ENCODE measurements at places on chromosomes 13 and 19. TPM values are rescaled to one million over a fixed set of nuclear protein-coding genes. Genes with fewer than 3 reads are reported as not detected.
A peak's percentile ranks its signal among the peaks of the same experiment; 100 is the strongest.

DNA sequence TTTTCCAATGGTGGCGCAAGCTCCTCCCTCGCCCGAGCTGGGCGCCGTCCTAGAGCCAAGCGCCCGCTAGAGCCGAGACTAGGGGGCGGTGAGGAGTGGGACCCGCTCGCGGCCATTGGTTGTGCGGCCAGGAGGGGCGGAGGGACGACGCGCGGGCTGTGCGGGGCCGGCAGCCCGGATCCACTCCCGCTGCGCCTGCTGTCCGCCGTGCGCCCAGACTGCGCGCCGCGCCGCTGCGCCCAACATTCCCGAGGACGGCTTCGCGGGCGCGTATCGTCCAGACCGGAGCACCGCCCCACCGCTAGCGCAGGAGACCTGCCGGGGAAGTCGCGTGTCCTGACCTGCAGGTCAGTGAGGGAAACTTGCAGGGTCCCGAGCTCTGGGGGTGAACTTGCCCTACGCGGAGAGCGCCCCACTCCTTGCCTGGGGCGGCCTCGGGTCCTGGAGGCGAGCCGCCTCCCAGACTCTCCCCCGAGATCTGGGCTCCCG, at the start of gene SERTM1:
TSS of gene SERTM1 (plus strand) at position 183 of the 489 bp plus-strand sequence. CDS start 21,059 bp downstream, outside the sequence.
- DNase-seq, result peak; percentile 65

DNA sequence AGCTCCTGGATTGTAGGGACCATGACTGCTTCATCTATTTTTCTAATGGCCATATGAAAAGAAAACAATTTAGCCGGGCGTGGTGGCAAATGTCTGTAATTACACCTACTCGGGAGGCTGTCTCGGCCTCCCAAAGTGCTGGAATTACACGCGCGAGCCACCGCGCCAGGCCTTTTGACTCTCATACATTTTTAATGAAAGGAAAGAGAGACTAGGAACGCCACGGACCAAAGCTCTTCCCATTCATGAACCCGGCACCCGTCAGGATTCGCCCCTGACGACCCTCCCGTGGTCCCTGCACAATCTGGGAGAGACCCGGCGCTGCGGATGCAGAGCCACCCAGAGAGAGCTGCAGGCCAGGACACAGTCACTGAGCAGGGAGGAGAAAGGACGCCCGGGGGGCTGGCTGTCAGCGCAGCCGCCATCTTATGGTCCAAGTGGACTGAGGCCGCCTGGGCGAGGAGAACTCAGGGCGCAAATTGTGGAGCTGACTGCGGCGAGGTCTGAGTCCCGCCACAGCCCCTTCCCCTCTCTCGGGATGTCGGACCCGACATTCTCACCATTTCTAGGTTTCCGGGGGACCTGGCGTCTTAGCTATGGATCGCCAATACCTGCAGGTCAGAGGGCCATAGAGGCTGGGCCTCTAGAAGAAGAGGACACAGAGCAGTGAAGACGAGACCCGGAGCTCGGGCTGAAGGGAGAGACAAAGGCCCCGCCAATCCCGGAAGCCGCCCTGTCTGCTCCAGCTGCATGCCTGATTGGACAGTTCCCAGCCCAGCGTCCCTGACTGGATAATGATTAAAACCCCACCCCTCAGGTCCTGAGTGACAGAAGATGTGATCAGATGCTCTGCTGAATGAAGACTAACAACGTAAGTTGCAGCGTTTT, at the start of gene ZNF681:
TSS of gene ZNF681 (minus strand) at position 705 of the 888 bp plus-strand sequence. CDS start at position 563, 142 bp downstream.
- peak; percentile 98 for DNase-seq

DNA sequence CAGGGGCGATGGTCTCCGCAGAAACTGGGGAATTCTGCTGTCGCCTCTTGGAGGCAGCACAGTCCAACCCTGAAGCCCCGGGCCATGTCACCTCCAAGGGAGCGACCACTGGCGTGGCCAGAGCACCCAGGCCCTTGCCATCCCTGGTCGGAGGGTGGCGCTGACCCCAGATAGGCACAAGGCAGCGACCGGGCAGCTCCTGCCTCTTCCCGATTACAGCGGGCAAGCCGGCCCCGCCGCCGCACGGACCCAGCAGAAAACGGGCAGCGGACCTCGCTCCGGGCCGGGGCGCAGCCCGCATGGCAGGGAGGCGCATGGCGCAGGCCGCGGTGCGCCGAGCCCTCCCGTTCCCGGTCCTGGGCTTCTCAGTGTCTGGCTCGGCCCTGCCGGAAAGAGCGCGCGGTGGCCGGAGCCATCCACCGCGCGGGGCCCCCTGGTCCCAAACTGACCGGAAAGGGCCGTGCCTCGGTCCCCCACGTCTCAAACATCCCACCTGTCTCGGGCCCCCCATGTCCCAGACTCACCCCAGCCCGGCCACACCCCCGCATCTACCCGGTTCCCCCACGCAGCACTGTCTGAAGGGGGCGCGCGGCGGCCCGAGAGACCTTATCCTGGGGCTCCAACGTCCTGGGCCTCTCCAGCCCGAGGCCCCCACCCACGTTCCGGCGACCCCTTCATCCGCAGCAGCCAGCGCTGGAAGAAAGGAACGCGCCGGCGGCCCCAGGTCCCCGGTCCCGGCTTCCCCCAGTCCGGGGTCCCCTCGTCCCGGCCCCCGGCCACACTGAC, 727 bp downstream of the CERS1 start:
- peak; percentile 63 for DNase-seq

GRCh38 chr13:113865427-113865826, 1.6 kb upstream of the GAS6 start:
- DNase-seq, result no peak

- no peak for DNase-seq
These were observed 22.2 kb downstream of the VSTM2B start for GRCh38 chr19:29547981-29548380.

- DNase-seq, result no peak
These were observed 30.1 kb downstream of the CELF5 start for GRCh38 chr19:3254520-3254919.

GRCh38 chr19:8655340-8655709, 24.9 kb downstream of the NFILZ start:
- no peak for DNase-seq

- DNase-seq, result no peak
These were observed 376.4 kb downstream of the FGF9 start for GRCh38 chr13:22047082-22047784.

- DNase-seq, result no peak
These were observed 62.6 kb downstream of the ALOX5AP start for GRCh38 chr13:30797847-30798535.

GRCh38 chr13:110528371-110528770, 33.2 kb downstream of the RAB20 start:
- no peak for DNase-seq

- no peak for DNase-seq
These were observed at the start of gene RINL for GRCh38 chr19:38877781-38878574. Gene RINL, minus strand, starts transcription at chr19:38878275. Its CDS starts 1,533 bp downstream, at chr19:38876742.

GRCh38 chr19:51320280-51320657, 8.8 kb downstream of the IGLON5 start:
- no peak for DNase-seq

DNA sequence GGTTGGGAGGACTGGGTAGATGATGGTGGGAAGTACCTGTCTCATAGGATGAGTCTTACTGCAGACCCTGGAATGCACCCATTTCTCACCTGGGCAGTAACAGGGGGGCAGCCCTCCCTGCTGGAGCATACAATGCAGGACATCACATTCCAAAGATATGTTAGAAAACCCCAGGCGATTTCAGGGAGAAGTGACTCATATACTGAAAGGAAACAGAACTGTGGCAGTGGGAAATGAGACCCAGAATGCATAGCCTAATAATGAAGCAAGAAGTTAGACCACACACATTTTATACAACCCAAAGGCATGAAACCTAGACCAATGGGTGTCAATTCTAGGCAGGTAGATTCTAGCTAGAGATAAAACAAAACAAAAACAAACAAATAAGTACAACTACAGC, 402.7 kb downstream of the IRS2 start:
- no peak for DNase-seq

DNA sequence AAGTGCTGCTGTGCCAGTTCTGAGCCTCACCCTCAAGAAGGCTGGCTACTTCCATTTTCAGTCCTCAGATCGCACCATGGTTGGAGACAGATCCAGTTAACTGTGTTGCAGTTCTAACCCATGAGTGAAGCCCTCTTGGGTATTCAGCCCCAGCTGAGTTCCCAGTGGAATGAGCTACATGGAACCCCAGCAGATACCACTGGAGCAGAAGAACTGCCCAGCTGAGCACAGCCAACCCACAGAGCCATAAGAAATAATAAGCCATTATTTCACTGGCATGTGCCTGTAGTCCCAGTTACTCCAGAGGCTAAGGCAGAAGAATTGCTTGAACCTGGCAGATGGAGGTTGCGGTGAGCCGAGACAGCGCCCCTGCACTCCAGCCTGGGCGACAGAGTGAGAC, 59.9 kb downstream of the LATS2 start:
- DNase-seq, result no peak

GRCh38 chr19:13987101-13987890, 18.8 kb downstream of the RFX1 start:
- DNase-seq, result no peak

DNA sequence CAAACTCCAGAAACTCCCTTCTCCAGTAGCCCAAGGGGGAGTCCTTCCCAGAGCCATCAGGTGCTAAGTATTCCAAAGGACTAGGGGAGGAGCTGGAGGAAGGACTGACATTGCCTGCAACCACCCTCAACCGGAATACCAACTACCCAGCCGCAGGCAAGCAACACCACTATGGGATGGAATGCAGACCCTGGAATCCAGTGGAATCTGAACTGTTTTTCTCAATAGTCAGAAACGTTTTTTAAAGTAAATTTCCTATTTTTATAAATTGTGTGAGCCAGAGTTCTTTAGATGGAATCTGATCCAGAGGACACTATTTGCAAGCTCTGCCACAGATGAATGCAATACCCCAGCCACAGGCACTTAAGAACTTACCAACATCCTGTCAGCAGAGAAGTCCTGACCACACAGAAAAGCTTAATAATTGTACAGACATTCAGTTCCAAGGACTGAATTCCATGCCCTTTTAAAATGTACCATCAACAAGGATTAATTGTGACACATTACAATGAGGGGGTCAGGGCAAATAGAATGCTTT, 92.1 kb downstream of the USP12 start:
- DNase-seq, result no peak

- no peak for DNase-seq
These were observed 25.0 kb downstream of the LRCH1 start for GRCh38 chr13:46577696-46578589.

- no peak for DNase-seq
These were observed 281.6 kb upstream of the OBI1 start for GRCh38 chr13:78940455-78941130.

DNA sequence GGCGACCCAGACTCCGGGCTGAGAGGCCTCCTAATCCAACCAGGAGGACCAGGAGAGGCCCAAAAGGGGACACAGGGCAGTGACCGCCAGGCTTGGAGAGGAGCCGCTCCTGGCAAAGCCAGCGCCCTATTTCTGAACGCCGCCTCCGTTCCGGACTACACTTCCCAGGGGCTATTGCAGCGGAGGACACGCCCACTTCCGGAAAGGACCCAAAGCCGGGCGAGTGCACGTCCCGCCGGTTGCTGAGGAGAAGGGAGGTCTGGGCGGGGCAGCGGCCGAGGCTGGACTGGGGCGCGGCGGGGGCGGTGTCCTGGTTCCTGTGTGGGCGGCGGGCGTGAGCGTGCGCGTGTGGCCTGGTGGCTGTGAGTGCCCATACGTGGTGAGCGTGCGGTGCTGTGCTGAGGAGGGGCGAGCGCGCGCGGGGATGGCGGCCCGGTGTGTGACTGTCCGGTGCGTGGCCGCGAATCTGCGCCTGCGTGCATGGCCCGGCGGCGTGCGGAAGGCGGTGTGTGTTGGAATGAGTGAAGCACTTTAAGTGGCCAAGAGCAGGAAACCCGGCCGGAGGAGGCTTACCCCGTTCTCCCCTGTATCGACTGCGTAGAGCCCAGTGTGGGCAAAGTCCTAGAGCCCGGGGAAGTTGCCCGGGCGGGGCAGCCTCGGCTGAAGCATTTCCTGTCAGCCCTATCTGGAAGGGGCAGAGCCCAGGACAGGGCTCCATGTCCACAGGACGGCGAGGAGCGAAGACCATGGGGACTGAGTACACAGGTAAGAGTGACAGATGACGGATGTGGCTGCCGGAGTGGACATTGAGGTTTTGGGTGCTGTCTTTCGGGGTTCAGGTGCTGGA, at the start of gene ZNF470:
TSS of gene ZNF470 (plus strand) at position 195 of the 847 bp plus-strand sequence. CDS start 2,844 bp downstream, outside the sequence.
- peak; percentile 97 for DNase-seq

DNA sequence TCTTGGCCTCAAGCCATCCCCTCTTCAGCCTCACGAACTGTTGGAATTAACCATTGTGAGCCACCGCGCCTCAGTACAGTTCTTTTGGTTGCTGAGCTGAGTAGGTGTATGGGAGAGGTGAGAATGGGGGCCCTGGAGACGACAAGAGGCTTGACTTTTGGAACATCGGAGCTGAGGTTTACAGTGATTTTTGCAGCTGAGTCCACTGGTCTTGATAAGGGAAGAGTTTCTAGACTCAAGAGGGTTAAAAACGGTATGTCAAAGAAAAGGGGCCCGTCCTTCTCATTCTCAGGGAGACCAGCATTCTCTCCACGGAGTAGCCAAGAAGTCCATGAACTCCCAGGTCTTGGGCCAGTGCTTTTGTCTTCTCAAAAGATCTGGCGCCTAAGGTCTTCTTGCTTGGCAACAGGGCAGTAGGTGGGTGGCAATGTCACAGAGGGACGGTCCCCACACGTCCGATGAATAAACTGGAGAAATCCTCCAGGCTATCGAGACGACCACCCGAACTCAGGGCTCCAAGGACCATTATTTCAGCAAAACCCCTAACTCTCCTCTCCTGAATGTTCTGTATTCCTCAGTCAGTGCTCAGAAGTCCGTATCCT, 6.4 kb upstream of the QTRT1 start:
- no peak for DNase-seq

DNA sequence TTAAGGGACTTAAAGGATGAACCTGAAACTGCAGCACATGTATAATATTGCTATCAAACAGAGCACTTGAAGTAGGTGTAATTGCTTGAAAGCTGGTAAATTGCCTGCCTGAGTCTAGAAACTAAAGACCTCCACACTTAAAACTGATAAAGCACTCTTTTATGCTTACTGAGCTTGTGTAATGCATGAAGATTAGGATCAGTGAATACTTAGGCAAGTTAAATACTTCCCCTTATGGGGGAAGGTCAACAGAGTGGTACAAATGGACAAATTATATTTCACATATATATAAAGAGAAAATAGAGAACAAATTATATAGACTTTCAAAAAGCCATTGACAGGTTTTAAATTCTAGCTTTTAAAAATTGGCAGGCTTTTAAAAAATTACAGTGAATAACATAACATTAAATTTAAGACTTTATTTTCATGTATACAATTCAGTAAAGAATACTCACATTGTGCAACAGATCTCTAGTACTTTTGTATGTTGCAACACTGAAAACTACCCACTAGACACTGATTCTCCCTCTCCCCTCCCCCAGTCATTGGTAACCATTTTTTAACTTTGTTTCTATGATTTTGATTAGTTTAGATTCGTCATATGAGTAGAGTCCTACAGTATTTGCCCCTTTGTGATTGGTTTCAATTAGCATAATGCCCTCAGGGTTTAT, 23.9 kb downstream of the PIBF1 start:
- no peak for DNase-seq

The KCNRG gene
- 4.3 TPM for total RNA-seq

The FFAR3 gene
- total RNA-seq, result not detected

The KLK3 gene
- not detected for total RNA-seq

The CEACAM4 gene
- total RNA-seq, result not detected

The GIPC3 gene
- total RNA-seq, result 0.21 TPM

The POLR2E gene
- 73.4 TPM for total RNA-seq

The SERTAD3 gene
- 42.3 TPM for total RNA-seq

The TEX26 gene
- not detected for total RNA-seq

The SIGLEC12 gene
- not detected for total RNA-seq

The ZNF470 gene
- 5.5 TPM for total RNA-seq

The IGFL2 gene
- 0.82 TPM for total RNA-seq

The ZNF112 gene
- total RNA-seq, result 12.0 TPM

The OR7C1 gene
- 0.31 TPM for total RNA-seq

The SIGLEC10 gene
- total RNA-seq, result 2.1 TPM

All from tongue (tissue), 3 donors.